Stimulated activated CD4-positive, alpha-beta T cell treated with anti-CD3 and anti-CD28 coated beads, TNF-alpha, amount 100 ng/mL, for 4 hours (primary cell): ENCODE measurements at places on chromosomes 4 and X.

DNA sequence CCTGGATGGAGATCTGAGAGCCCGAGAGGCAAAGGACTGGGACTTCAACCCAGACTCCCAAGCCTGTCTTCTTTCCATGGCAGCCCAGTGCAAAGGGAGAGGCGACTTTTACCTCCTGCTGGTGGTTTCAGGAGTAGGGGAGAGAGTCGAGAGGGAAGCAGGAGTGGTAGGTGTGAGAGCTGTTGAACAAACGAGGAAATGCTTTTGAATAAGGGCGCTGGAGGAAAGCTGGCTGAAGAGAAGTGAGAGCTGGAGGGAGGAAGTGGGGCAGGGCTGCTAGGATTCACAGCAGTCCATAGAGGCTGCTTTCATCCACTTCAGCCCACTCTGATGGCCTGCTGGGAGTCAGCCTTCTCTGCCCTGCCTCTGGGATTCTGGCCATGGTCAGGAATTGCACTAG is 81.8 kb upstream of the EFNB1 start:
- DNase-seq = no peak

- no peak for DNase-seq
Measured at GRCh38 chrX:54076903-54077302, 32.6 kb upstream of the PHF8 start.

- DNase-seq = no peak
Measured at GRCh38 chr4:55378617-55379467, 16.9 kb upstream of the TMEM165 start.

- DNase-seq = no peak
Measured at GRCh38 chr4:13953083-13953482, 325.6 kb upstream of the BOD1L1 start.

- DNase-seq = no peak
Measured at GRCh38 chr4:147749811-147750321, 18.0 kb downstream of the ARHGAP10 start.

DNA sequence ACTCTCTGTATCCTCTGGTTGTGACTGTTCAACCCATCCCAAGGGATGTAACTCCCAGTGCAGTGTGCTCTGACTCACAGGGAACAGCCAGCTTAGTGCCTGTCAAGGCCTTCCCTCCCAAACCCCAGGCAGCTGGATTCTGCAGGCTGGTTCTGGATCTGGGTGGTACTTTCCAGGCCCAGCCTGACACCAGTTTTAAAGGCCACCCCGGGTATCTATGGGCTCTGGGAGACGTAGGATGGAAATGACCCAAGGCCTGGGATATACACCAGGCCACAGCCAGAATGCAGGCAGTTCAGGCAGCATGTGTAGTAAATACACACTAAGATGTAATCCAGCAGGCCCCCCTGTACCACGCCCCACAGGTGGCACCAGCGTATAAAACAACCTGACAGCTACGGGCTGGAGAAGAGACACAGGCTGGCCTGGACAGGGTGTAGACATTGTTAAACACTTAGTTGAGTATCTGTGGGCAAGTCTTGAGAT is 64.2 kb downstream of the SPINK2 start:
- DNase-seq = no peak

- DNase-seq = no peak
Measured at GRCh38 chr4:87388901-87389300, 2.1 kb downstream of the HSD17B11 start.
